ENCODE measurements at places on chromosomes 11 and 22. TPM values are rescaled to one million over a fixed set of nuclear protein-coding genes. Genes with fewer than 3 reads are reported as not detected.

Gene OR10A2
- not detected for total RNA-seq

Gene SAA2
- not detected for total RNA-seq

Gene TSPAN32
- total RNA-seq: not detected

Gene XPNPEP3
- 34.7 TPM for total RNA-seq

Gene WNT7B
- 14.2 TPM for total RNA-seq

Gene TBC1D22A
- 15.5 TPM for total RNA-seq

Gene SHANK2
- total RNA-seq: 7.6 TPM

Gene FLRT1
- total RNA-seq: 3.0 TPM

Gene BRMS1
- total RNA-seq: 40.2 TPM

Gene TSSK2
- total RNA-seq: not detected

Gene NPAS4
- 0.63 TPM for total RNA-seq

Gene CD248
- 4.8 TPM for total RNA-seq

Gene CDC42BPG
- total RNA-seq: 3.0 TPM

Gene KRTAP5-2
- not detected for total RNA-seq

Gene MYO7A
- total RNA-seq: 2.1 TPM

Gene OR6T1
- total RNA-seq: not detected

Gene MRGPRE
- not detected for total RNA-seq

Gene RIMBP3B
- 0.63 TPM for total RNA-seq

Gene POTEH
- total RNA-seq: not detected

Gene WBP2NL
- total RNA-seq: not detected

Gene KCNJ1
- total RNA-seq: not detected

Gene LYVE1
- total RNA-seq: 0.14 TPM

Gene MYOD1
- total RNA-seq: not detected

Gene MYRF
- total RNA-seq: 3.5 TPM

Gene ISX
- not detected for total RNA-seq

Gene MMP1
- total RNA-seq: not detected

Gene HTATIP2
- 17.8 TPM for total RNA-seq

Gene PHETA2
- total RNA-seq: 1.3 TPM

Gene KRTAP5-9
- total RNA-seq: not detected

Gene SMC1B
- not detected for total RNA-seq

Gene ARFGAP3
- 29.9 TPM for total RNA-seq

All from neural crest cell (in vitro differentiated cells).